Activated T-cell treated with anti-CD3 and anti-CD28 coated beads for 48 hours (primary cell): ENCODE measurements at places on chromosomes 2 and 18.
A peak's percentile ranks its signal among the peaks of the same experiment; 100 is the strongest.

DNA sequence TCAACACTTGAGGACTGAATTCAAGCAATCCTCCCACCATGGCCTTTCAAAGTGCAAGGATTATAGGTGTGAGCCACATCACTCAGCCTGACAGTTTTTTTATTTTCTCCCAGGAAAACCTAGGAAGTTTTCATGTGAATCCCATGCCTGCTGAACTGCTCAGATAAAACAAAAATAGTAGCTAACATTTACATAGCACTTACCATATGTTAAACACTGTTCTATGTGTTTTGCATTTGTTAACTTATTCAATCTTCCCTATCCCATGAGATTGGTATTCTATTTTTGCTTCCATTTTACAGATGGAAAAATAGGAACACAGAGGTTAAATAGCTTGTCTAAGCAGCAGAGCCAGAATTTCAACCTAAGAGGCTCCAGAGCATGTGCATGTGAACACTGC is 157.4 kb upstream of the KCTD1 start:
- no peak for DNase-seq

GRCh38 chr2:158174495-158174894 is 72.8 kb downstream of the UPP2 start:
- no peak for DNase-seq

DNA sequence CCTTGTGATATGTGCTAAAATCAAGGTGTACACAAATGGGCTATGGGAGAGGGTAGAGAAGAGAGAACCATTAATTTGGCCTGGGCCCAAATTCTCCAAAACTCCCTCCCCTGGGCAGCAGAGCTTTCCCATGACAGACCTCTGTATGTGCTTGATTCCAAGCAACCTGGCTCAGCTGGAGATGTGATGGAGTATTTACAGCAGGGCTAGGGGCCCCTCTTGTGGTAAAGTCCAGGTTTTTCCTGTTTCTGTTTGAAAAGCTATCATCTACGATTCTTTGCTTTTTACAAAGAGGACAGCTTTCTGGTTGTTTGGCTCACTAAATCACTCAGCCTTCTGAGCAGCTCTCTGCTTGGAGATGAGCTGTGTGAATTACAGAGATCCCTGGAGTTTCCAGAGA is 40.3 kb downstream of the KCNS3 start:
- no peak for DNase-seq

DNA sequence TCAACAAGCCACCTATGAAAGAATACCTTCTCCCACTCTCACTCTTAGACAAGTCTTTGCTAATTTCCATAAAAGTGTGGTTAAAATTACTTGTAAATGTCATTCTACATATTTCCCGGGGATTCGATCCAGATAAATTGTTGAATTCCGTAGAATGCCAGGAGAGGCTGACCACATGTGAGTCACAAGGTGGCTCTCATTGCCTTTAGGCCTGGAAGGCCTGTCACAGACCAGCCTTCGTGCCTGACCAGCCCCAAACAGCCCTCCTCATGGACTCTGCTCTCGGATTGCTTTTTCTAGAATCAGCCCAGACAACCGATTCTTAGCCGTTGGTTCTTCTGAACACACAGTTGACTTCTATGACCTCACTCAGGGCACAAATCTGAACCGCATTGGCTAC is 86.0 kb downstream of the RTN4 start:
- DNase-seq, result no peak

GRCh38 chr2:138107288-138107687 is 143.0 kb downstream of the HNMT start:
- DNase-seq, result no peak

DNA sequence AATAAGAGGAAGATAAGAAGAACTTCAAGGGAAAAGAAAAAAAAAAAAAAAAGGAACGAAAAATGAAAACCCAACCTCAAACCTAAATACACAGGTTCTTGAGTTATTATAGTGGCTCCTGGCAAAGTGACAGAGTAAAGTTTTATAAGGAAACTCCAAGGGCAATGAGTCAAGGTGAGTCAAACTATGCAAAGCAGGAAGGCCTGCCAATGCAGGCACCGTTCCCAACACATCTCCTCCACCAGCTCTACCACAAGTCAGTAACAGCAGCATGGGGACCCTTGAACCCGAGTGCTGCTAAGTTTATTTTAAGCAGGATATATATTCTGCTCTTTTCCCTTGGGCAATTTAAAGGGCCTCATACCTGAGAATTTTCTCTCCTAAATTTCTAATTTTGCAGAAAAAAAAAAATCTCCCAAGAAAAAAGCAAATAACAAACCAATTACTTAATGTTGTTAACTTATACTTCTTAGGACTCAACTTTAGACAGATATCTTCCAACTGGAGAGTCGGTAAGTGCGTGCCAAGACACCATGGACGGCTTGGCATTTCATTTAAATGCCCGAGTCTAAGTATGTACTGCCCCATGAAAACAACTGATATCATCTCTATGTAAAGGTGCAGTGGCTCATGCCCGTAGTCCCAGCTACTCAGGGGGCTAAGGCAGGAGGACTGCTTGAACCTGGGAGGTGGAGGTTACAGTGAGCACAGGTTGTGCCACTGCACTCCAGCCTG is 75.7 kb upstream of the TFCP2L1 start:
- no peak for DNase-seq

DNA sequence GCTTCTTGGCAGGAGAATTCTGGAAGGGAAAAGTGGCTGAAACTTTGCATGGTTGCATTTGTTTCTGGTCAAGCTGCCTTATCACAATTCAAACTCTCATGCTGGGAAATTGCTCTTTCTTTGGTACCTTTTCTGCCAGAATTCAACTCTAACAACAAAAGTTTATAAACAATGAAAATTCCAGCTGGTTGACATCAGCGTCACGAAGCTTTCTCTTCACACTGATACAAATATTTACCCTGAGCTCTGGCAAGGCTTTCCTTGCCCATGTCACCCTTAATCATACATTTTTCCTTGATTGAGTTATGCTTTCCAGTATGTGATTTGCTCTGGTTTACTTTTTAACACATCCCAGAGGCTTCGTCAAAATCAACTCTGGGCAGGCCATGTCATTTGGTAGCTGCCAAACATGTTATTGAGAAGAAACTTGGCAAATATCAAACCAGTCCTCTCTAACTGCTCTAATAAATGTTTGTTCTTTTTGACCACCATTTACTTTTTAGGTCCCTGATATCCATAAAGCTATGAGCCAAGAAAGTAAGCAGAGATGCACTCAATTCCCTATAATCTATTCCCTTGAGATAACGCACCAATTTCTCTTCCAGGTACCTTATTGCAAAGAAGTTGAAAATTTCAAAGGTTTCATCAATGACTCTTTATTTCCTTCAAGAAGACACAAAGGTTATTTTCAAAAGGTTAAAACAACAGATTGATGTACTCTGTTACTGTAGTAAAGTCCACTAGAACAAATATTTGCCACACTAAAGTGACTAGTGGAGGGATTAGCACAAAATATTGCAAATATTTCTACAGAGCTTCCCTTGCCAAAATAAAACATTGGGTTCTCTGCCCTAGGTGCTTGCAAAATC is 1241.1 kb upstream of the ZEB2 start:
- DNase-seq, result no peak

DNA sequence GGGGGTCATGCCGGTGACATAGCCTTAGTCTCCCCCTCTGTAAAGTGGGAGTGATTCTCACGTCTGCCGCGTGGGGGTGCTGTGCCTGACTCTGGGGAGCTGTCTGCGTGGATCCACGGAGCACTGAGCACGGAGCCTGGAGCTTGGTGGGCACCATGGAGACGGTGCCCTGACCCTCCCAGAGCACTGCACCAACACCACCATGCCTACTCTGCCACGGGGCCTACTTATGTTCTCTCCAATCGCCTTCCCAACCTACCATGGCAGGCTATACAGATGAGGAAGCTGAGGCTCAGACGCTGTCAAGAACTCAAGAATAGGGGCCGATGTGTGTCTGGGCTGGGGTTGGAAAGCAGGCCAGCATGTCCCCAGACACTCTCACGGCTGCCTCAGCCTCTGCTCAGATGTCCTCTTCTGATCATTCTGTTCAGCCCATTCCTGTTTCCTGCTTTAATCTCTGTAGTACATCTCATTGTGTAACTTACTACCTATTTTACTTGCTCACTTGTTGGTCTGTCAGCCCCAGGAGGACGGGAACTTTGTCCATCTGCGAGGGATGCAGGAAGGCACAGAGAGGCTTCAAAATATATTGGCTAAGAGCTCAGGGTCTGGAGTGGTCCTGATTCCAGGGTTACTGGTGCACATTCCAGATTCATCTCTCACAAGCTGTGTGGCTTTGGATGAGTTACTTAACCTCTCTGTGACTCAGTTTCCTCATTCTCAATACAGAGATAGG is 168.1 kb upstream of the HS6ST1 start:
- no peak for DNase-seq

GRCh38 chr2:218979846-218980734 is 4.9 kb downstream of the FEV start:
- DNase-seq, result peak; percentile 84

DNA sequence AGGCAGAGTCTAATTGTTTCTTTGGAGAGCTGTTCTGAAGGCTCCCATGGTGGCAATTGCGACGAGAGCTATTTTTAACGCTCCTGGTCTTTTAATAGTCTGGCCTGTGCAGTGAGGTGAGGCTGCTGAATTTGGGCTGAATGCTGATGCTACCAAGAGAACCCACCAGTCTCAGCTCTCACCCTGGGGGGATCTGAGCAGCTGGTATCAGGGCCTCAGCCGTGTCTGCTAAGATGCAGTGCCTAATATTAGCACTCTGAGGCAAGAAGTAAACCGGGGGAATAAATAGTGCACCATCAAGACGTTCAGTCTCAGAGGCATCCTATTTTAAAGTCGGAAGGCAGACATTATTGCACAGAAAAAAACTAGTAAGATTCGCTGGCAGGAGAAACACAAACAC is 214.8 kb upstream of the PID1 start:
- DNase-seq, result no peak

DNA sequence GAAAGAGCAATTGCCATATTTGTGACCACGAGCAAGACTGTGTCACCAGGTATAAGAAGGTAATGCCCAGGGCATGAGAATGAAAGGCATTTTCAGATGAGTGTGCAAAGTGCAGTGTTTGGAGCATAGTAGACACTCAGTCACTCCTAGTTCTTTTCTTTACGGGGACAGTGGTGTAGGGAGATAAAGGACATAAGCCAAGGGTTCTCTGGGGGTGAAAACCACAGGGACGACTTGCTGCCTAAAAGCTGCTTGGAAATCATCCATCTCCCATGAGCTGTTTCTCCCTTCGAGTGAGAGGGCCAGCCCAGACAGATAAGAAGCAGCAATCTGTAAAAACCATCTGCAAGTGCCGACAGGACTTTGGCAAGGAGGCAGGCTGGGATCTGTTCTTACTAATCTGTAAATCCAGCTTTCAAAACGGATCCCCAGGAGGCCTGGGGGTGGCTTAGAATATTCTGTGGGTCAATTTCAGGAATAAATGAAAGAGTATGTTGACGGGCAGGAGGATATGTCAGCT is 221.6 kb downstream of the LPIN1 start:
- no peak for DNase-seq

DNA sequence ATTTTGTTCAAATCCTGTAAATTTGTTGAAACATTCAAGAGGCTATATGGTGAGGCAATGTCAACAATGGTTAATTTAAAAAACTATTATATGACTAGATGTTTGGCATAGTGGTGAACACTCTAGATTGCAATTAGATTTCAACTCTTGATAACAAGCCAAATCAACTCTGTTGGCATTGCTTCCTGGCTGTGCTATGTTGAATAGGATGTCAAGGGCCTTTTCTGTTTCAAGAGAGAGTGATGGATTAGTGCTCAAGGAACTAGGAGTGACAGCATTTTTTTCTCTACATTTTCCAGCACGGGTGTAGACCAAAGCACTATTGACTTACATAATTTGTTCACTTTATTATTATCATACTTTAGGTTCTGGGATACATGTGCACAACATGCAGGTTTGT is 172.4 kb upstream of the KCNH7 start:
- no peak for DNase-seq

GRCh38 chr18:78683191-78684010 is 296.2 kb upstream of the SALL3 start:
- DNase-seq, result no peak

DNA sequence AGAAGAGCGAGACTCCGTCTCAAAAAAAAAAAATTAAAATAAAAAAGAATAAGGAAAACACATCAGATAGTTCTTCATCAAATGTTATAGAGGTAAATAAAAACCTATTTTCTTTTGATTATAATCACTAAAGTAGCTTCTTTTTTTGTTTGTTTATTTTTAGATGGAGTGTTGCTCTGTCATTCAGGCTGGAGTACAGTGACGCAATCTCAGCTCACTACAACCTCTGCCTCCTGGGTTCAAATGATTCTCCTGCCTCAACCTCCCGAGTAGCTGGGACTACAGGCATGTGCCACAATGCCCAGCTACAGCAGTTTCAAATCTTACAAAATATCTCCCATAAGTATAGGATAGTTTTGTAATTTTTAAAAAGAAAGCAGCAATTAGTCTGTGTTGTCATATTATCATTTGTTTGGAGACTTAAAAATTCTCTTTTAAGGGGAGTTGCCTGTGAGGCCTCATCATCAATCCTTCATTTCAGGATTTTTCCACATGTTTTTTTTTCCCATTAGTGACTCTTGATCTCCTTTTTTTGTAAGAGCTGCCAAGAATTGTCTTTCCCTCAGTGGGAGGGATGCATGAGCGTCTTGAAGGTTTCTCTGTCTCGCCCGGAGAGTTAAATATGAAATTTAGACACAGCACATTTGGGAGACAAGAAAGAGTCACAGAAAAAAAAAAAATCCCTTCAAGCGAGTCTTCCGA is 275.9 kb downstream of the CDCA7 start:
- no peak for DNase-seq

DNA sequence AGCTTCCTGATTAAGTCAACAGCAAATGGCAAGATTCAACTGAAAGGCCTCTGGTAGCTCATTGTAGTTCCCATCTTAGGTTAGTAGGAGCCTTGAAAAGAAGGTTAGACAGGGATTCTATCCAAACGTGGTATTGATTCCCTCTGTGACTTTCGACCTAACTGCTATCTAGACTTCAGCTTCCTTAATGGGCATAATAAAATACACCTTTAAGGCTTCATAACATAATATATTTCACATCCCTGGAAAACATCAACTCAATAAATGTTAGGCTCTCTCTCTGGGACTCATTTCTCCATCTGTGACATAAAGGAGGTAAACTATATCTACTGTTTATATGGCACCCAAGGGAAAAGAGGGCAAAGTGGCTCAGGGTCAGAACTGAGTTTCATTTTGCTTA is 60.9 kb downstream of the STK39 start:
- DNase-seq, result no peak

DNA sequence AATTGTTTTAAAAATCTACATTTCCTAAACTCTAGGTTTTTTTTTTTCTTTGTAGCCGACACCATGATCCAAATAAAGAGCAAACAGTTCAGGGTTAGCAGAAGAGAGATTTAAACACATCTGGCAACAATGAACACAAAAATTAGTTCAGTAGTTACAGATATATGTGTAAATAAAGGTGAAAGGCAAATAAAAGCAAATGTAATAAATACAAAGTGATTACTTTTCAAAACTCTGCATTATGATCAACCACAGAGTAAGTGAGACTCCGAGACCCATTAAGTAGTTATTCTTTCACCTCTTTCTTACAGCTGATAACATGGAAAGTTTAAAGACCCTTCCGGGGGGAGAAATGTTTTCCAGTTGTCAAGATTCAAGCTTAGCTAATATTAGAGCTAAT is 716 bp downstream of the CALCRL start:
- no peak for DNase-seq

- no peak for DNase-seq
Observed at GRCh38 chr2:199734011-199734410, 117.0 kb downstream of the FTCDNL1 start.
